ENCODE measurements at places on chromosomes 16 and 17.

- no peak for DNase-seq
These were observed 8.3 kb downstream of the WSCD1 start for GRCh38 chr17:6078458-6078871.

GRCh38 chr16:84453061-84453752 is 51.3 kb downstream of the MEAK7 start:
- DNase-seq: no peak

DNA sequence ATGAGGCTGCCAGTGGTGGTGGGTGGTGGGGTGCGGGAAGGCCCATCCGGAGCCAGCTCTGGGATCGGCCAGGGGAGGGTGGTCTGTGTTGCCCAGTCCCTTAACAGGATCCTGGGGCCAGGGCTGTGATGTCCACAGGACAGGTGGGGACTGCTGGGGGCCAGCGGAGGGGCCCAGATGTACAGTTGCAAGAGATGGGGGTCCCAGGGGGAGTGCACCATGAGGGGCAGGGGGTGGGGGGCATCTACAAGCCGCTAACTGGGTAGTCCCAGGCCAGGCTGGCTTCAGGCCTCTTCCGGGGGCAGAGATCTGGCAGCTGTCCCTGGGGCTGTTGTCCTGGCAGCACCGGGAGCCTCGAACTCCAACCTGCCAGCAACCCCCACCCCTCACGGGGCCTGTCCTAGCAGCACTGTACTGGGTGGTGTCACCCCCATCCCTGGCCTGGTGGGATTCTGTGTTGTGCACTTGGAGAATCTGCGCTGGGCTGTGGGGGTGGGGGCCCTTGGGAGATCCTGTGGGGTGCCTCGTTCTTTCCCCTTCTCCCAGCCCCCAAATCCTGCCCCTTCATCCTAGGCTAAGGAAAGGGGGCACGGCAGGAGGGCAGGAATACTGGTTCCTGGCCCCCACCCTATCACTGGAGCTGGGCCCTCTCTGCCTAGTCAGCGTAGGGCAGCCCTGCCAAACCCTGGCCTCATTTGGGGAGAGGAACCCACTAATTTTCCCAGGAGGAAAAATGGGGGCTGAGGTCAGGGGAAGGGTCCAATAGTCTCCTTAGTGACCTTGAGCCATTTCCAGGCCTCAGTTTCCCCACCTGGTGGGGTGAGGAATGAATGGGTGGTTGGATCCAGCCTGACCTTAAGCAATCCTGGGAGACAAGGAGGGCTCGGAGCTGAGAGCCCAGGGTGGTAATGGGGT is 1.4 kb downstream of the MTSS2 start:
- no peak for DNase-seq

DNA sequence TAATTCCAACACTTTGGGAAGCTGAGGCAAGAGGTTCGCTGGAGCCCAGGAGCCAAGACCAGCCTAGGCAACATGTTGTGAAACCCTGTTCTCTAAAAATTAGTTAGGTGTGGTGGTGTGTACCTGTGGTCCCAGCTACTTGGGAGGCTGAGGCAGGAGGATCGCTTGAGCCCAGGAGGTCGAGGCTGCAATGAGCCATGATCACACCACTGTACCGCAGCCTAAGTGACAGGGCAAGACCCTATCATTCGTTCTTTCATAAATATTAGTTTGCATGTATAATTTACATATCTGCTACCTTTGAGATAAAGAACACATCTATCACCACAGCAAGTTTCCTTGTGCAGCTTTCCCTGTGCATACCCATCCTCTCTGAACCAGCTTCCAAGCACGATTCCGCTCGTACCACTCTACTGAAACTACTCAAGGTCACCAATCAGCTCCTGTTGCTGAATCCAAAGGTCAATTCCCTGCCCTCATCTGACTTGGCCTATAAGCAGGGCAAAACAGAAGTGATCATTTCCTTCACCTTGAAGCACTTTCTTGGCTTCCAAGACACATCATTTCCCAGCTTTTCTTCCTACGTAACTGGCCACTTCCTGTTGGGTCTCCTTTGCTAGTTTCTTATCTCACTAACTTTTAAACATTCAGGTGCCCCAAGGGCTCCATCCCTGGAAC is 49.1 kb downstream of the GRB2 start:
- no peak for DNase-seq

DNA sequence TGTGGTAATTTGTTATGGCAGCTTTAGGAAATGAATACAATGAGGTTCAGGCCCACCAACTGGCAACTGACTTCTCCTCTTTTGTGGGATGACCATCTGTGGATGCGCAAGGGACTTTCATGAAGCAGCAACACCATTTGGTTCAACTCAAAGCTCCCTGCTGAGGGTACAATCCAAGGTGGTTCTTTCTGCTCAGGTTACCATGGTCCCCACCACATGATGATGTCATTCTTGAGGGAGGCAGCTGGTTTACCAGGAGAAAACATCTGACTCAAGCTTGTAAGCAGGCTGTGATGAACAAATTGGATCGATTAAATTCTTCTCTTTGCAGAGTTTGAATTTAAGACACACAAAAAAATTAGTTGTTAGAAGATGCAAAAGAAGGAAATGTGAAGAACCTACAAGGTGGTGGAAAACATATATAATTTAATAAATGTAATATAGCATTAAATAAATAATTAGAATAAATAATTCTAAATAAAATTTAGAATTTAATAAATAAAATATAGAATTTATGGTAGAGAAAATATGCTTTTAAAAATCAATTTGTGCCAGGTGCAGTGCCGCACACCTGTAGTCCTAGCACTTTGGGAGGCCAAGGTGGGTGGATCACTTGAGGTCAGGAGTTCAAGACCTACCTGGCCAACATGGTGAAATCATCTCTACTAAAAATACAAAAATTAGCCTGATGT is 67.6 kb upstream of the ANKFN1 start:
- DNase-seq: no peak

DNA sequence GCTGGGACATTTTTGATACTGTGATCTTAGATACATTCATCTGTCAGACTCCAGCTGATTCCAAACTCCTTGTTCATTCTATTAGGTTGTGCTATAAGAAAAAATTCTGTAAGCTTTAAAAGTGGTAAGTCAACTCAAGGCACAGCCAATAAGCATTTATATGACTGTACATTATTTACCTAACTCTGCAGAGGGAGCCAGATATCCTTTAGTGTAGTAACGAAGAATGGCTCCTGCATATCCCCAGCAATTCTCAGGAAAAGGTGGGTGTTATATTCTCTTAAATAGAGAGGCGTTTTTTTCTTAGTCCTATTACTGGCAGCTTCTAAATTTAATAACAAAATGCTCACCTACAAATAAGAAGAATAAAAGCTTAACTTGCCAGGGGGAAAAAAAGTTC is 374.3 kb upstream of the GOT2 start:
- DNase-seq: no peak

- DNase-seq: no peak
These were observed 11.0 kb downstream of the CHMP6 start for GRCh38 chr17:81002409-81003361.

DNA sequence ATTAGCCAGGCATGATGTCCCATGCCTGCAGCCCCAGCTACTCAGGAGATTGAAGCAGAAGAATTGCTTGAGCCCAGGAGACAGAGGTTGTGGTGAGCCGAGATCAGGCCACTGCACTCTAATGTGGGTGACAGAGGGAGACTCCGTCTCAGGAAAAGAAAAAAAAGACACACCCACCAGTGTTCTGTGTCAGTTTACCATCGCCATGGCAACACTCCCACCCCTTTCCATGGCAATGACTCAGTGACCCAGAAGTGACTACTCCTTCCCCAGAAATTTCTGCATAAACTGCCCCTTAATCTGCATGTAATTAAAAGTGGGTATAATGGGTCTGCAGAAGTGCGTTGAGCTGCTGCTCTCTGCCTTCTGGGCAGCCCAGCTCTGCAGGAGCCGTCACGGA is 4.0 kb upstream of the ZC3H18 start:
- DNase-seq: no peak

GRCh38 chr16:24668481-24669061 is 60.9 kb upstream of the TNRC6A start:
- no peak for DNase-seq

- DNase-seq: peak; percentile 65
These were observed 63.4 kb downstream of the KLHDC4 start for GRCh38 chr16:87702325-87702811.

GRCh38 chr17:7484067-7484918 is at the start of gene POLR2A:
Gene POLR2A, plus strand, starts transcription at chr17:7484366.
- peak; percentile 96 for DNase-seq

DNA sequence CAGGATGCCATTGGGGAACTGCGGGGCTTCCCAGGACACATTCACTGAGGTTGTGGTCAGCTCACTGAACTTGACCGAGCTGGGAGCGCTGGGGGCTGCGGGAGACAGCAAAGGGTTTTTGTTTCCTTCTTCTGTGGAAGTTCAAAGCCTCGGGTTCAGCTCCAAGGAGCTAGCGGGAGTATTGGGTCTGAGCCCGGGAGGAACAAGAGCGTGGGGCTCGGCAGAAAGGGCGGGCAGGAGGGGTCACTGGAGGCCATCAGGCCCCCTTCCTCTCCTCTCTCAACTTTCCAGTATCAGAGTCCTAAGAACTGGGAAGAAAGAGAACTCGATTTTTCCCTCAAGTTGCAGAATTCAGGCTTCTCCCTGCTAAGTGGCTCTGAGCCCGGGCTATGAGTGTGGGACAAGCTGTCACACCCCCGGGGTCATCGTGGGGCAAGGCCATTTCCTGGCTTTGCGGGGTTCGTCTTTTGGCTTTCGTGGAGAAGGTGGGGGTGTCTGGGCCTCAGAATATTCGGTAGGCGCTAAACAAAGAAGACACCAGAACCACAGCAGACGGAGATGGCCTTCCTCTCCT is 53.6 kb upstream of the CDC42EP4 start:
- no peak for DNase-seq

- DNase-seq: peak; percentile 53
These were observed 22.6 kb downstream of the ZNF213 start for GRCh38 chr16:3157229-3158025.

DNA sequence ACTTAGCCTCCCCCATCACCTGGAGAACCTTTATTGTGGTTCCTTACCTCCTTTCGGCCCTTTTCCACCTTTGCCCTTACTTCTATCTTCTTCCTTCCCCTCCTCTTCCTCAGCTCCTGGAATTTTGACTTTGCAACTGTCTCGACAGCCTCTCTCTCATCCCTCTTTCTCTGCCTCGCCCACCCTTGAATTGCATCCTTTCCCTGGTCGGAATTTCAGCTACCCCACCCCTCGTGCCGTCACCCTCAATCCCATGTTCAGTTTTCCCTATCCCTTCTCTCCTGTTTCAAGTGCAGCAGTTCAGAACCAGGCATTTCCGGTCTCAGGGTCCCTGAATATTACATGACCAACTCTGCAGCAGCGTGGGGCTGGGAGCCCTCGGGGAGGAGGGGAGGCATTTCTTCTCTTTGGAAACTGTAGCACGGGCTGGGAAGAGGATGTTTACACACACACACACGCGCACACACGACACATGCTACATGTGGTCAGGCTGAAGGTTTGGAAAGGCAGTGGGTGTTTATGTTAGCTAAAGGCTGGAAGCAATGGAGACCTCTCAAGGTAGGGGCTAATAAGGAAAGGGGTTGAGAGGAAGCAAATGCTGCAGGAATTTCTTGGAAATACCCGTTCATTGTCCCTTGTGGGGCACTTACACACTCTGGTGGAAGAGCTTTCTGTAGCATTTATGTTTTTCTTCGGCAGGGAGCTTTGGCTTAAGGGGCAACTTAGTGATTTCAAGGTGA is 971 bp downstream of the MINK1 start:
- DNase-seq: peak; percentile 22

- DNase-seq: no peak
These were observed 11.8 kb downstream of the MRM1 start for GRCh38 chr17:36613155-36613554.

- DNase-seq: no peak
These were observed 923 bp downstream of the TLCD3B start for GRCh38 chr16:30030011-30030685.

DNA sequence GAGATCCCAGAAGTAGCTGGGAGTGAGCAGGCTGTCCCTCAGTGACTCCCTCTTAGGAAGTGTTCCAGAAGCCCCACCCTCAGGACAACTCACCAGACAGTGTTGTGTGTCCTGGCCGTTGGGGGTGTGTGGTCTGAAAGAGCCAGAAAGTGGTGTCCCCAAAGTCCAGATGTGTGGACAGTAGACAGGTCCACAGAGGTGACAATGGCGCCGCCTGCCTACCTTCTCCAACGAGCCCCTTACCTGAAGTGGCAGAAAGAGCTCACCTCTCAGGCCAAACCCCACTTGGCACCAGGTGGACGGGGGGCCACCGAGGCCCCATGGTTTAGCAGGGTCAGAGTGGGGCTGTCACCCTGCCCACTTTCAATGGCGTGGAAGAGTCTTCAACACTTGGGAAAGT is 19.9 kb downstream of the C17orf100 start:
- DNase-seq: no peak

DNA sequence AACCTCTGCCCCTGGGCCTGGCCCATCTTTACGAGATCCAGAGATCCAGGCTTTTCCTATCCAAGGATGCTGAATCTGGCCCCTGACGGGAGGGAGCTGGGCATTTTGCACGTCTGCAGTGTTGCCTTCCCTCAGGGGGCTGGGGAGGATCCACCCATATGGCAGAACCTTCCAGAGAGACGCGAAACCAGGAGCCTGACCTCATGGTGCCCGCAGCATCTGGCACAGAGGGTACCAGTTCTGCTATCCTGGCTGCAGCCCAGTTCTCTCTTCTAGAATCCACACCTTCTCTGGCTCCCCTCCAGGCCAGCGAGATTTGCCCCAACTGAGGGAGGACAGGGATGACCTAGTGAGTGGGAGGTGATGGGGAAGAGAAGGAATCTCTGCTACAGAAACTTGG is 20.5 kb upstream of the ZNF652 start:
- no peak for DNase-seq

GRCh38 chr17:58302171-58302918 is 21.6 kb upstream of the MPO start:
- no peak for DNase-seq

- DNase-seq: no peak
These were observed 5.7 kb upstream of the ZNF469 start for GRCh38 chr16:88376835-88377726.

DNA sequence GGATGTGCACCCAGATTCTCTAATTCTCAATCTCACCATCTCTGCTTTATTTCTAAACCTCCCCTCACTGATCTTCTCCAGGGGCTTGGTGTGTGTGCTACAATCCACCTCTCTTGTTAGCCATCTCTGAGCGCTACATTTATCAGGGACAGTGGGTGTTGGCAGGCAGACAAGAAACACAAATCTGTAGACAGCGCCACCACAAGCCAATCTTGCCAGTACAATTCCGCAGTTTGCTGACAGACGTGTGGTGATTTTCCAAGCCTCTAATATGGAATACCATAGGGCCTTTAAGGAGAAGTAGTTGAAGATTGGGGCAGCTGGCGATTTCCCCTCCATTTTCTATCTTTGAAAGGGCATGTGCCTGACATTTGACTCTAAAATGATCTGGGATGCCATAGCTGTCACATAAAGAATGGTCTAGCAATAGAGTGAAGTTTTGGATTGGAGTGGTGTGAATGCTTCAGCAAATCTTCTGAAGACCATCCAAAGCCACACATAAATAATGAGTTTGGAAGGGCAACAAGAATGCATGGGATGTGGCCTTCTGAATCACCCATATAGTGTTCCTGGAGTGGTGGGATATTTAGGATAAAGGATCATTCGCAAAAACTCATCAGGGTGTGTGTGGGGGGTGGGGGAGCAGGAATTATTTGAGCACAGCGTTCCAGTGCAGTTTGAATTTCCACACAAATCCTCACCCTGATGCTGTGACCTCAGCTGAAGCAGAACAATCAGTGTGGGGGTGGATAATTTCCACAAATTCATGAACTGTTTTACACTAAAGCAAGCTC is 12.0 kb upstream of the ANKFN1 start:
- DNase-seq: no peak
